ENCODE measurements at places on chromosomes 1 and 21.

DNA sequence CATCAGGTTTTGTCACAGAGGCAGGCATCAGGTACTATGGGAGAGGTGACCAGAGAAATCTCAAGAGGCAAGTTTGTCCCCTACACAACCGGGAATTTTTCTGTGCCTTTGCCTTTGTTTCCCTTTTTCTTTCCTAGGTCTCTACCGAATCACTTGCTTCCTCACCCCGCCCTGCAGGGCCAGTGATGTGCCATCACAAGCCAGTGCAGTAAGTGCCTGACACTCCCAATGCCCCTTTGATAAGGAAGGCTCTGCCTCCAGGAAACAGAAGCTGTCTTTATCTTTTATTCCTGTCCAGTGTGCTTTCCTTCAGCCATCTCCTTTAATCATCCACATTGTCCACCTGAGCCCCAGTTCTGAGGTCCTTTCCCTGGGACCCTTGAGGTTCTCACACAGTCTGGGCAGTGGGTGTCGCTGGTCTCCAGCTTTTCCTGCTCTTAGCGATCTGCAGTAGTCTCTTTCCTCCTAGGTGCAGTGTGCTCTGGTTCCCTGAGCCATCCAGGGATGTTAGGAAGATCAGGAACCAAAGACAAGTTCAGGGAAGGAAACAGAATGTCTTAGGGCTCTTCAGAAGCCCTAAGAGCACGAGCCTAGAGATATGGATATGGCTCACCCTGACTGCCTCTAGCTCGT, 36.6 kb downstream of the GJA5 start:
- peak; percentile 51 for DNase-seq

DNA sequence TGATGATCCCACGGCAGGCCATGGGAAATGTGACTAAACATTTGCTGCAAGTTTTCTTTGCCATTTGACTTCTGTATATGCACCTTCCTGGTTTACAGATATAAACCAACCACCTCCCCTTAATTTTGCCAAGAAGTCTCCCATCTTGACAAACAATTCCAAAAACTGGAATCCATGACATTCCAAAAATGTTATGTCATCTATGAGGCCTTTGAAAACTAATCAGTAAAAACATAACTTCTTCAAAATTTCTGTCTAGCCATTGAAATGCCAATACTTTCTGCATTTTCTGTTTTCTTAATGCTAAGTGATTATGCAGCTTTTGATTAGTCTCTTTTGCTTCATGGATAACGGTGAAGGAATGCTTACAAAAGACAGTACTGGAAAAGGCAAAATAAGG, 84.1 kb downstream of the LYST start:
- DNase-seq, result no peak

- peak; percentile 38 for DNase-seq
Measured at GRCh38 chr1:160030657-160031364, 979 bp downstream of the PIGM start.

DNA sequence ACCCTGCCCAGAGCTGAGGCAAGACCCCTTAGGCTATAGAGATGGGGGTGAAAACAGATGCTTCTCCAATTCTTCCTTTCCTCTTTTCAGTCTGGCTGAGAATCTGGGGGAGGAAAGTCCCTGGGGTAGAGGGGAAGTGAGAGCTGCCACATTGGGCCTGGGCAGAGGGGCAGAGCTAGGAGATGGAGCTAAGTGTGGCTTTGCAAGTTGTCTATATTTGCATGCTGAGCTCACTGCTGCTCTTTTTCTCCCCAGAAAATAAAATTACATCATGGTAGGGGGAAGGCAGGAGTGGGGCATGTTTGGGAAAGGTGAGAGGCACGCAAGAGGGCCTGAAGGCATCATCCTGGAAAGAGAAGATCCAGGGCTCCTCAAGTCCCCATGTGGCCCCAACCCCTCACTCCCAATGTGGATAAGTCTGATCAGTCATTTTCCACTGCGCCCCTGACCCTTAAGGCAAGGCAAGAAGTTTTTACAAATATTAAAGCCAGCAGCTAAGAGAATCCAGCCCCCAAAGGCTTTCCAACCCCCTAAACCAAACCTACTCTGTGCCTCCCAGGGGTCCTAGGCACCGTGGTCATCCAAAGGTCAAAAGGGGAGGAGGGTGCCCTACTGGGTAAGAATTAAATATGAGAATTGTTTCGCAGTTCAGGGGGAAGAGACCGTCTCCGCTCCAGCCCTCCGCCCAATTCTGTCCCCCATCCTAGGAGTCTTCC, 500 bp upstream of the PEA15 start:
- DNase-seq, result no peak

GRCh38 chr1:91201694-91202093, 179.9 kb upstream of the ZNF644 start:
- no peak for DNase-seq

DNA sequence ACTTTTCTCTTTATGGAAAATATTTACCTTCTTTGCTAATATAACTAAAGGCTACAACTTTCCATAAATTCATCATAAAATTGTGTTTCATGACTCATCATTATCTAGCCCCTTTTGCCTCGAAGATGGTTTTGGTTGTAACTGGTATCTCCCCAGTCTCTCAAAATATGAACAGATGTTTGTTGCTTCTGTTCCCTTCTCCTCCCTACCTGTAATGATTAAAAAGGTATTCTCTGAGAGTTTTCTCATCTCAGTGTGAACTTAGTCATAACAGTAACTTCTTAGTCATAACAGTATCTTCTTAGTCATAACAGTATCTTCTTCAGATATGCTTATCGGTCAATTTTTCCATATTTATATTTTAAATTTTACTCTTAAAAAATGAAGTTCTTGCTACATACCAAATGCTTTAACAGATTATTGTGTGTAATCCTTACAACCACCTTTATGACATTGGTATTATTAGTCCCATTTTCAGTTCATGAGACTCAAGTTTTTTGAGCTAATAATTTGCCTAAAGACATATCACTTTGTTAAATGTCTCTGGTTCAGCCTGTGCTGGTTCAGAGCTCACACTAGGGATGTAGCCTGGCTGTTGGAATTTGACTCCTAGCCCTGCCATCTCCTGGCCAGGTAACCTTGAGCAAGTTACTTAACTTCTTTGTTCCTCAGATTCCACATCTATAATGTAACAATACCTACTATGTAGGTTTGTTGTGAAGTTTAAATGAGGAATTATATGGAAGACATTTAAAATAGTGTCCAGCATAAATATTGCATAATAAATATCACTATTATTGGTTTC, 32.6 kb downstream of the ATP1B1 start:
- peak; percentile 64 for DNase-seq

GRCh38 chr1:103525114-103525606, 339 bp upstream of the RNPC3 start:
- DNase-seq, result peak; percentile 44

DNA sequence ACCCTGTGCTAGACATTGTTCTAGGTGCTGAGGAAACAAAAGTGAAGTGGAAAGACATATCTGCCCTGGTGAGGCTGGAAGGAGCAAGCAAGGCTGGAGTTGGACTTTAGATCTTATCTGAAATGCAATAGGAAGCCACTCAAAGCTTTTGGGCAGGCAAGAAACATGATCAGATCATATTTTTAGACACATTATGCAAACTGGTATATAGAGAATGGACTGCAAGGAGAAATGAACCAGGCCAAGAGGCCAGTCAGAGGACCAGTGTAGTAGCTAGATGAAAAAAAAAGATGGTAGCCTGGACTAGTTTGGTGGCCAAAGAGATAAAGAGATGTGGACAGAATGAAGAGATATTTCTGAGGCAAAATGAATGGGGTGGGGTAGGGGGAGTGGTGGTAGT, 46.3 kb downstream of the CCN1 start:
- DNase-seq, result no peak

DNA sequence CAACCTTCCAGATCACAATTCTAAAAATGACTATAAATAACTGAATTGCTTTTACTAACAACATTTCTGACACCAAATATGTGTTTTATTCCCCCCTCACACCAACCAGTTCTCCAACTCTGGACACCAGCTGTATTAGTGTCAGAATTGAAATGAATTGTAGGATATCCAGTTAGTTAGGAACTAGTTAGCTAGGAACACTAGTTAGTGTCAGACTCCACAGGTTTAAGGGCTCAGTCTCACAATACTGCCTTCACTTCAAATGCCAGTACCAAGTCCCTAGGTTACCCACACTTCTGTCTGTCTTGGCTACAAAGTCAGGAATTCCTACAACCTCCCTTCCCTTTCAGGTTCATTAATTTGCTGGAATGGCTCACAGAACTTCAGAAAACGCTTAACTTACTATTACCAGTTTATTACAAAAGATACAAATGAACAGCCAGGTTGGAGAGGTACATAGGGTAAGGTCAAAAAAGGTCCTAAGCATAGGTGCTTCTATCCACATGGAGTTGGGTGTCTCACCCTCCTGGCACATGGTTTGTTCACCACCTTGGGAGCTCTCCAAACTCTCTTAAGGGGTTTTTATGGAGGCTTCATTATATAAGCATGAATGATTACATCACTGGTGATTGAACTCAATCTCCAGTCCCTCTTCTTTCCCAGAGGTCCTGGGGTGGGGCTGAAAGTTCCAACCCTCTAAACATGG, 4.2 kb downstream of the STXBP3 start:
- no peak for DNase-seq

DNA sequence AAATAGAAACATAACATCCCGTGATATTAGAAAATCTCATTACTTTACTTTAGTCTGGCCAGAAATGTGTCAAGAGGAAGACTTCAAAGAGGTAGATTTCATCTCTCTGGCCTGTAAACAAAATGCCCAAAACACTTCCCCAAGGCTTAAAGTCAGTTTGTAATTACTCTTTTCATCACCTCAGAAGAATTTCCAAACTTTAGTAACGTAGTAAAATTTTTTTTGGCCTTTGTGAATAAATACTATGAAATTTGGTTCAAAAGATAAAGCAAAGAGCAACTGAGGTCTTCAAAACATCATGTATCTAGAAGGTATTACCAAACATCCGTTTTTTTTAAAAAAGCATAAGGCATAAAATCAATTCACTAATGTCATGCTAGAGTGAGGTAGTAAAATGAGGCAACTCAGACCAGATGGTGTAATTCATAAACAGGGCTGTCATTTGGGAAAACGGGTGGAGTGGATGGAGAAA, 51.4 kb downstream of the LEPR start:
- no peak for DNase-seq

GRCh38 chr1:214500340-214501055, 50.9 kb downstream of the PTPN14 start:
- DNase-seq, result no peak
